ENCODE measurements at places on chromosomes 7 and 10.

DNA sequence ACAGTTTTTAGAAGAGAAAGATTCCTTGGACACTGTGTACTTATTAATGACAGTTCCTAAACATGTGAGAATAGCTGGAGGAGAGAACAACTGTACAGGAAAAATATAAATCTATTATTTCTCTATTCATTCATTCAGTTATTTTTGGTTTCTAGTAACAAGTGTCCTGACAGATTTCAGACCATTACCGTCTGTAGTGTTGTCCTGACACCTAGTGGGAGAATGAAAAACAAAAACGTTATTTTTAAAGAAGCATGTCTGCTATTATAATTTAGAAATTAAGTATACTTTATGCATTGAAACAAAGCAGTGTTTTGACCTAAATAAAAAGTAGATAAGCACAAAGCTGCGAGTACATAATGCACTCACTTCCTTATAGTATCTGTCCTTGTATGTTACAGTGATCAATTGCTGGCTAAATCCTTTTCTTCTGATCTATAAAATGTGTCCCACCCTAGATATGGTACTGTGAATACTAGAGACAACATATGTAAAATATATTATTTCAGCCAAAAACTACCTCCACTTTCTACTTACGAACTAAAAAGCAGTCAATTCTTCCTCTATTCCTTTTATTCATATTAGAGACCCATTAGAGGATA is 575.6 kb downstream of the ARL4A start:
- peak; percentile 39 for DNase-seq

DNA sequence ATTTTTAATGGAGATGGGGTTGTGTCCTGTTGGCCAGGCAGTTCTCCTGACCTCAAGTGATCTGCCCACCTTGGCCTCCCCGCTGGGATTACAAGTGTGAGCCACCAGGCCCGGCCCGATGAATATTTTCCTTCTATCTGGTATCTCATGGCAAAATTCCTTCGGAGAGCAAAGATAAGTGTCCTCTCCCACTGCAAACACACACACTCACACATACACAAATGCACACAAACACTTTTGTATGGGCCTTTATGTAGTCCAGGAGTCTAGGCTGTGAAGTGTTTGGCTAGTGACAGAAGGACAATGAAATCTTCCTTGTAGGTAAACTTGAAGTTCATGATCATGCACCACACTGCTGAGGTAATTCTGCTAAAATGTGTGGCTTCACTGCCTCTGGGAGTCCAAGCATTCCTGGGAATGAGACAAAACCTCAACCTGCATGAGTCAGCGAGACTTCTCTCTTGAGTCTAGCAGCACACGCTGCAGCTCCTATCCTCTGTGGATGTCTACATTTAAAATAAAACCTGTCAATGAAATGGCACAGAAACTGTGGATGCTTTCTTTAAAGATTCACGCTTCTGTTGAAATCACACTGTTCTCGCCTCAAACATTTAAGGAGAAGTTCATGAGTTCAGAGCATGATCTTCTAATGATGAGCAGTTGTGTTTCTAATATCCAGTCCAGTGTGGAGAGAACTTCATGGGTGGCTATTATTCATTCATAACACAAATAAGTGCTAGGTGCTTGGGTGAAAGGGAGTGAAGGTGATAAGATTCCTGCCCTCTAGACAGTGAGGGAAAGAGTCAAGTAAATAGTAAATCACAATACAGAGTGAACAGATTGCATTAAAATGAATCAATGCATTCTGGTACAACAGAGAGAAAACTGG is 96.5 kb downstream of the NRP1 start:
- DNase-seq, result no peak

DNA sequence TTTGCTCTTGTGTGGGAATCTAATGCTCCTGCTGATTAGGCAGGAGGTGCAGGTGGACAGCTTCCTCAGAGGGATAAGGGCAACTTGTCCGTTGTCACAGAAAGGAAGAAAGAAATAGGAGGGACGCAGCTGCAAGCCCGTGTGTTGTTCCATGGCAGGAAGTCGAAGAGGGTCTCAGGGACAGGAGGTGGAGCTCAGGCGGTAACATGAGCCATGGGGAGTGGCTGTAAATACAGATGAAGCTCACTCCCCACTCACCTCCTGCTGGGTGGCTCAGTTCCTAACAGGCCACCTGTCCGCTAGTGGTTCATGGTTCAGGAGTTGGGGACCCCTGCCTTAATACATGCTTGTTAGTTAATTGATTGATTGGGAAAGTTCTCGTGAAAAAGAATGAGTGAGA is 101.7 kb upstream of the SFMBT2 start:
- no peak for DNase-seq

GRCh38 chr10:33212061-33212748 is 122.3 kb downstream of the NRP1 start:
- DNase-seq, result no peak

DNA sequence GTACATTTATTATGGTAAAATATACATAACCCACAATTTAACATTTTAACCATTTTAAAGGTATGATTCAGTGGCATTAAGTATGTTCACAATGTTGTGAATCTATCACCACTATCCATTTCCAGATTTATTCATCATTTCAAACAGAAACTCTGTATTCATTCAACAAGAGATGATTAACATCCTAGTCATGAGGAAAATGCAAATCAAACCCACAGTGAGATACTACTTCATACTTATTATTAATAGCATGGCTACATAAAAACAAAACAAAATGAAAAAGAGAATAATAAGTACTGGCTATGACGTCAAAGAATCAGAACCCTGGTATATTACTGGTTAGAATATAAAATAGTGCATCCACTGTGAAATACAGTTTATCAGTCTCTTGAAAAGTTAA is 386.6 kb upstream of the POM121L12 start:
- DNase-seq, result no peak

DNA sequence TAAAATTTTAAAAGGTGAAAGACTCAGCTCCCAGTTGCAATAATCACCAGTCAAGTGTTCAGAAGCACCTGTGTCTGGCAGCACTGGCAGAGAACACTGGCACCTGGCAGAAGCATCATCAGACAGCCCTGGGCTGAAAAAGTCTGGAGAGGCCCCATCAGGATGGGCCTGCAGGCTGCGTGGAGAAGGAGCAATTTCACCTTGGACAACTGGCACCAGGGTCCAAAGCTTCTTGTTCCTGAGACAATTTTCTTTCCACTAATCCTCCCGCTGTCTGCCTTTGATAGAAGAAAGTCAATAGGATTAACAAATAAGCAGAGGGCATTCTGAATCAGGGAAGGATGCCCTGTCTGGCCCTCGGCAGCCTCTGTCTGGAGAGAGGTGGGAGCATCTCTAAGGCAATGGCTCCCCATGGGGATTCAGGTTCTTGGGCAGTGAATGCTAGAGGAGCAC is 6.5 kb downstream of the COBL start:
- no peak for DNase-seq

- DNase-seq, result no peak
These were observed 7.3 kb upstream of the SNX13 start for GRCh38 chr7:17947620-17948019.

DNA sequence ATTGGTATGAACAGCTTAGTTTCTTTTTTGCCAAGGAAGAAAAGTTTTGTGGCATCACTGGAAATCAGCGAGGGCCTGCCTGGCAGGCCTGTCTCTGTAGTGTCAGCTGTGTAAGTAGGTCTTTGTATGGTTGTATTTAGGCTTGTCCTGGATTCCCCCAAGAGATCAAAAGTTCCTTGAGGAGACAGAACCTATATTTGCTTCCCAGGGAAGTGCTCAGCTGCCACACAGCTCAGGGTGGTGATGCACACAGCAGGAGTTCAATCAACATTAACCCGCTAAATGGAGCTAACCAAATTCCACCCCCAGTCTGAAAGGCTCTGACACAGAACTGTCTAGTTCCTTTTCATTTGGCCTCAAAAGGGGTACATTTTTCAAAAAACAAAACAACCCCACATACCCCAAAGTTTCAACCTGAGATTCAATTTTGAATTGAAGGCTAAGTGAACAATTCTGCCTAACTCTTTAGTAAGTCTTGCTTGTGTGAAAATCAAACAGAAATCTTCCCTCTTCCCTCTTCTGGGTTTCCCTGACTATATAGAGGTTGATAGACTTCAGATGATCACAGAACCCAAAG is 124.4 kb downstream of the CLEC2L start:
- DNase-seq, result no peak

DNA sequence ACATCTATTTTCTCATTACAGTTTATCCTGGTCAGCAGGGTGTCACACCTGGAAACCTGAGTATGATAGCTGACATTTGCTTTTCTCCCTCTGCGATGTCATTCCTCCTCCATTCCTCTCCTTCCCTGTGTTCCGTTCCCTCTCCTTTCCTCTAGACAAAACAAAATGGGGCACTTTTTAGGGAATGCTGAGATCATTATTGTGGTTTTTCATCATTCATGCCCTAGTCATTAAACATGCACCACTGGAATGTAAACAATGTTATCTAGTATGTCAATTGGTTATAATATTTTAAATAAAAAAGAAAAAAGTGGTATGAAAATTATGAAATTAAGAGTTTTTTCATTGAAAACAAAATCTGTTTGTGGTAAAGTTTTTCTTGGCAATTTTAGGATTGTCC is 132.6 kb downstream of the MAPK8 start:
- DNase-seq, result no peak

GRCh38 chr10:98388101-98388655 is 26.8 kb downstream of the PYROXD2 start:
- peak; percentile 56 for DNase-seq

DNA sequence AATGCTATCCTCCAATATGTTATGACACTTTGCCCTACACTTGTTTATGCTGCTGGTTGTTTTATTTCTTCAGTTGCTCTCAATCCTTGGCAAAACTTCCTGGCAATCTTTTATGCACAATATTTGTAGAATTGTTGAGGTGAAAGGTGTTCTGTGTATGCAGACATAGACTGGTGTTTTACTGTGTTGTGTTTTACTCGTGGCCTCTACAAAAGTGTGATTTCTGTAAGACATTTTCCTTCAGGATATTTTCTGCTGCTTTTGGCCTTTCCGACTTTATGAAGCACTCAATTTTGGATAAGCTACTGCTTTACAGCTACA is 21.8 kb downstream of the GLCCI1 start:
- no peak for DNase-seq
